ENCODE measurements at places on chromosomes 16 and 17.
A peak's percentile ranks its signal among the peaks of the same experiment; 100 is the strongest.

- no peak for DNase-seq
Observed at GRCh38 chr17:39972271-39972670, 8.3 kb upstream of the PSMD3 start.

- DNase-seq = no peak
Observed at GRCh38 chr17:357644-358043, 5.0 kb upstream of the RPH3AL start.

- no peak for DNase-seq
Observed at GRCh38 chr17:58956997-58957724, 149.5 kb downstream of the TRIM37 start.

GRCh38 chr16:17469741-17470181 lies 999 bp downstream of the XYLT1 start:
- DNase-seq = no peak

DNA sequence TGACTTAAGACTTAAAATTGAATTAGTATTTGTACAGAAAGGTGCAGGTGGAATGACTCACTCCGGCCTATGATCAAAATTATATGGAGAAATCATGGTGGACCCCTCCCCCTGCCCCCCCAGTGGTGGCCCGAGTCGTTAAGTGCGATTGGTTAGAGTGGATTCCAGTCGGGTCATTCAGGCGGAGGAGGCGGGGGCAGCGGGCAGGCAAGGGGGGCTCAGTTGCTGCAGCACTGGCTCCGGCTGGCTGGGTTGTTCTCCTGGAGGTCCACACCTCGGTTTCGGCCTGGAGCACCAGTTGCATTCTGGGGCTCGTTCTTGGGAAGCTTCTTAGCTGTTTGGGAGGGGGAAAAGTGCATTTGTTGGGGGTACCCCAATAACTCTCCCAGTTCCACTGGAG lies 3.0 kb downstream of the HSPB9 start:
- DNase-seq = no peak

DNA sequence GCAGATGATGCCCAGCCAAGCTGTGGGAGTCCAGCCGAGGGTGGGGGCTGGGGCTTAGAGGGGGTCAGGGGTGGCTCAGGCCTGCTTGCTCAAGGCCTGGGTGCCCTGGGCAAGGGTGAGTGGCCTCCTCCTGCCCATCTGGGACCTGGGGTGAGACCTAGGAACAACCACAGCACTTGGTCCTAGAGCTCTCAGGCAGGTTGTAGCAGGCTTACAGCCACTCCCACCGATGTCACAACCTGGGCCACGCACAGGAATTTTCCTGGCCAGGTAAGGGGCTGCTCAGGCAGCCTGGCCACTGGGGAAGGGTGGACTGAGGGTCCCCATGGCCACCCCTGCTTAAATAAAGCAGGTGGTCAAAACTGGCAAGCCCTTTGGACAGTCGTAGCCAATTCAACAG lies 6.3 kb upstream of the SREBF1 start:
- no peak for DNase-seq

DNA sequence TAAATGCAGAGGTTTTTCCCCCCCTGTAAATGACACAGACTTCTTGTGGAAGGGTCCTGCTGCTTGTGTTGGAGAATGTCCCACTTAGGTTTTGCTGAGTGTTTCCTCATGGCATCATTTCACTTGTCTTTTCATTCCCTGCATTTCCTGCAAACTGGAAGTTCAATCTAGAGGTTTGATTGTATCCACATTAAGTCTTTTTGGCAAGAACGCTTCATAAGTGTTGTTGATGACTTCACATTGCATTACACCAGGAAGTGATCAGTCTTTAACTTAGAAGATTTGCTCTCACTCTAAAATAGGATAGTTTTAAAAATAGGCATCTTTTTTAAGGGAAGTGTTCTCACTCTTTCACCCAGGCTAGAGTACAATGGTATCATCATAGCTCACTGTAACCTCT lies 67.2 kb downstream of the RPTOR start:
- DNase-seq = no peak

- peak; percentile 20 for DNase-seq
Observed at GRCh38 chr17:40646791-40647623, 611 bp downstream of the SMARCE1 start.

Measured in hematopoietic multipotent progenitor cell treated with erythropoietin and hydrocortisone succinate and interleukin-3 and kit ligand, for 15 days (in vitro differentiated cells).